Renal pelvis (tissue), 12 donors: ENCODE measurements at places on chromosomes 6 and 20. TPM values are rescaled to one million over a fixed set of nuclear protein-coding genes. Genes with fewer than 3 reads are reported as not detected.

Gene GRM1
- polyA plus RNA-seq: 0.34 TPM

Gene LY6G5C
- polyA plus RNA-seq: 4.3 TPM

Gene LY6G6D
- not detected for polyA plus RNA-seq

Gene AKAP12
- 181 TPM for polyA plus RNA-seq

Gene GCNT2
- polyA plus RNA-seq: 17.6 TPM

Gene LY6G6F
- polyA plus RNA-seq: 1.0 TPM

DNA sequence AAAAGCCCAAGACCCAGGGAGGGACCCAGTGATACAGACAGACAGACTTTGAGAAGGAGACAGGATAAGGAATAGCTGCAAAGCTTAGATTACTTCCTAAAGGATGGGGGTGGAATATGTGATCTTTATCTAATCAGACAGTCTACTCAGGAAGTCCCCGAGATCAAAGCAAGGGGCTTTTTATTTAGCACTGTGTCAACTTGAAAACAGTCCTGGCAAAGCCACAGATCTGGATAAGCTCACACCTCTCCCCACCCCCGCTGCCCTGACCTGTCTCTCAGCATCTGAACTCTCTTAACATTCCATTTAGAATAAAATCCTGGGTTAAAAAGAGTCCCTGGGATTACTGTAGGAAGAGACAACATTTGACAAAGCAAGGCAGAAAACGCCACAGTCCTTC, 101.5 kb downstream of the ISM1 start:
- no peak for DNase-seq

DNA sequence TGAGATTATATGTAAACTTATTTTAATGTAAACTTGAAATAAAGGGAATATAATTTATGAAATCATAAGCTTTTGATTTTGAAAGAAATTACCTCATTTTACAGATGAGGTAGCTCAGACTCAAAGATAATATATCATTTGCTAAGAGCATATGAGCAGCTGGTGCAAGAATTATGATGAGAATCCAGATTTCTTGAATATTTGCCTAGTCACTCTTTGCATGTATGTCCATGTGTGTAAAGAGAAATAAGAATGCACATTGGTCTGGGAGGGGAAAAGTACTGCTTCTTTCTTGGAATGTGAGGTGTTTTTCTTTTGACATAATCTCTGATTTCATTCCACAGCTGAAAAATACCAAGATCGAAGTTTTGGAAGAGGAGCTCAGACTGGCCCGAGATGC, 11.1 kb upstream of the SNRNP48 start:
- no peak for DNase-seq

DNA sequence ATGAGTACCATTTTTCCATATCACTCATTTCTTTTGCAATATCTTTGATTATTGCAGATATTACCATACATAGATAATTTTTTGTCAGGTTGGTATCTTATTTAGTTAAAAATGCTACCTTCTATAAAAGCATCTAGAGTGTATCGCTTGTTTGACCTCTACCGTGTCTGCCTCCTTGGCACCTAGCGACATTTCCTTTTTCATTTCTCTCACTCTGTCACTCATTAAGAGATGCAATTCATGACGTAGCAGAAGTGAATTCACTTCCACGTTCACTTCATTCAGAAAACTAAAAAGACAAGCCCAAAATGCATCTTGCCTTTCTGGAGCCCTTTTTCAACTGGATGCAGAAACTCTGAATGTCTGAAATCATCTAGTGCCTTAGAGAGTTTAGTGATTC, 172.9 kb downstream of the MMS22L start:
- DNase-seq: no peak

DNA sequence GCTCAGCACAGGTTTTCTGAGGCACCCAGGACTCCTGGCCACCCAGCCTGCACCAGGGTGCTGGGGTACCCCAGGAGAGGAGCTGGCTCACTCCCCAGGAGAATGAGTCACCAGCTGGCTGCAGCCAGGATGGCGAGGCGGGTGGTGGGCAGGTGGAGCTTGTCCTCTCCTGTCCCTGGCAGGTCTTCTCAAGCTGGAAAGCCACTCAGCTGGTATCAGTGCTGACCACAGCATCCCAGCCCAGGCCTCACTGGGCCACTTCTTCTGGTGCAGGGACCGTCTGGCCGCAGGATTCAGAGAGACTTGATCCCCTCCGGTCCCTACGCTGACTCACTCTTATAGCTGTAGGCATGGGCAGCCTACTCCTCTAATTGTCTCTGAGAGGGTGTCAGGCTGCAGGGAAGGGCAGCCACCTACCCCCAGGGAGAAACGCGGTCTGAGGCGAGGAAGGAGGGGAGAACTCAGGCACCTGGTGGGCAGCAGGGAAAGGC, 22.2 kb downstream of the TFEB start:
- no peak for DNase-seq

DNA sequence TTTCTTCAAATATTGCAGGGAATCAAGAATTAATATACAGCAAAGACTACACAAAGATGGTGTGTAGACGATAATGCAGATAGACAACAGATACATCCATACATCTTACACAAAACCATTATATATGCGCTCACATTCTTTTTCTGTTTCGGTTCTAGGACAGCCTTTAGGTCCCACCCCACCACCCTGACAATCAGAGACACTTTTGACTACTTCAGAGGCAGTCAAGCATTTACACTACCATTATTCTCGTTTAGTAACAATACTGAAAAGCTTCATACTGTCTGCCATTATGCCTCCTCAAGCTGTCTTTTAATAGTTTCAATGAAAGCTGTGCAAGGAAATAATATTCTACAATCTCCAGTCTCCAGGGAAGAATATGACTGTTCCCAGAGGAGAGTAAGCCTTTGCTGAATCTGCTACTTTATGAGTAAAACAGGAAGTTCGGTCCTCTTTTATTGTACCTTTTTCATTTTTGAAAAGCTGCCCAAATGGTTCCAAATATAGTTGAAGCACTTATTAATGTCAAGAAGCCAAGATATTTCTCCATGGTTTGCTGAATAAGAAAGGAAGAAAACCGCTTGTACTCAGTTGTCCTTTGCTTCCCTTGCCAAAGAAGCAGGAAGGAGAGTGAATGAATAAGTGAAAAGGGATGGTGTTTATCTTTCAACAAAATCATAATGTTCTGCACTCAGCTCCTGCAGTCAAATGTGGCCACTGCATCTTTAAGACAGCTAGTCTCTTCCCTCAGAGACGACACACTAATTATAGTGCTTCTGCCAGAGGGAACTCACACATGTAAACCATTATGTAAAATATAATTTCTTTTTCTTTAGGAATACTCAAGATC, 468.3 kb downstream of the CDC5L start:
- DNase-seq: no peak

DNA sequence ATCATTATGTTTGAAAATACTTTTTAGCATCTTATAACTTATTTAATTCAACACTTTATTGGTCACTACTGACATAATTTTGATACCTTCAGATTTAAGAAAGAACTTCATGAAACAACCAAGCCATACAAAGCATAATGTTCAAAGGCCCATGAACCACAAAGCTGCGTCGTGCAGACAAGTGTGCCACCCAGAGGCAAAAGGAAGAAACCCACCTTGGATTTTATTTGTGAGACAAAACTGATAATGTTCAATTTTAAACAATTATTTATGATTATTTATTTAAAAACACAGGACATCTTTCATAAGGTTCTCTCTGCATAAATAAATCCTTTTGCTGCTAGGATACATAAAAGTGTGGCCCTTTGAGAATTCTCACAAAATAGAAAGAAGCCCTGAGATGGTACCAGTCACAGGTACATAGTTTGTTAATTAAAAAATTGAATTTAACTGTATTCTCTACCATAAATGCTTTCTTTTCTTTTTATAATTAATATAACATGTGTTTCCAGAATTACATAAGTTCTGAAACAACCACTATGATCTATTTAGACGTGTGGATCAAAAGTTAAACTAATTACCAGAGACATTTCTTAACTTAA, 143.7 kb downstream of the RALGAPA2 start:
- DNase-seq: peak; percentile 14

DNA sequence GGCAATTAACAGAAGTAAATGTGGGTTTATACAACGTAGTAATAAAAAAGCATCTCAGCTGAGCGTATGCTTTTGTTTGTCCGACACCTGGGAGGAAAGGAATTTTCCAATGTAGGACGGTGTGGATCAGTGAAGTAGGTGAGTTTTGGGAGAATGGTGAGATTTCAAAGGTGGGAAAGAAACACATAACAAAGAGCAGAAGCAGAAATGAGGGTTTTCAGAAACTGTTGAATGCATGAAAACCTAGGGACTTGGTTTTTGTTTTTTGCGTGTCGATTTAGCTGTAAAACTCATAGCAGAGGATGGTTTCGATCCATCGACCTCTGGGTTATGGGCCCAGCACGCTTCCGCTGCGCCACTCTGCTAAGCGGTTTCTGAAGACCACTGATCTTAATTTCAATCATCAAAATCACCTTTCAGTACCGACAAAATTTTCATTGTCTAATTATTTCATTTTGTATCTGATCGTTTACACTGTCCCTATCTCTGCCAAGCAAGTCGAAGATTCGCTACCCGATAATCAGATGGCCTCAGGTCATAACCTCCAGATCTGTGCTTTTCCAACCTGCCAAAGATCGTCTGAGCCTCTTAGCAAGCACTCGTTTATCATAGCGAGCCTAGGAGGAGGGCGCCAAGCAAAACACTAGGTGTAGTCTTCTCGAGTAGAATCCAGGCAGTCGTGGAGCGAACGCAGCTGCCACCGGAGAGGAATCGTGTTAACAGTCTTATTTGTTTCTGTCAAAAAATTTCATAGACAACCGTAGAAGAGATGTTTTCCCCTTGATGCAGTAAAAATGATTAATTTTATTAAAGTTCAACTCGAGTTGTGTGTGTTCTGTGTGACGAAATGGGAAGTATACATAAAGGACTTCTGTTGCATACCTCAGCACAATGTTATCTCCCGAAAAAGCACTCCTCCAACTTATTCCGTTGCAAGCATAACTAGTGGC, 20.9 kb upstream of the POM121L2 start:
- no peak for DNase-seq

- DNase-seq: no peak
These were observed 3.4 kb downstream of the APMAP start for GRCh38 chr20:24989162-24989561.

DNA sequence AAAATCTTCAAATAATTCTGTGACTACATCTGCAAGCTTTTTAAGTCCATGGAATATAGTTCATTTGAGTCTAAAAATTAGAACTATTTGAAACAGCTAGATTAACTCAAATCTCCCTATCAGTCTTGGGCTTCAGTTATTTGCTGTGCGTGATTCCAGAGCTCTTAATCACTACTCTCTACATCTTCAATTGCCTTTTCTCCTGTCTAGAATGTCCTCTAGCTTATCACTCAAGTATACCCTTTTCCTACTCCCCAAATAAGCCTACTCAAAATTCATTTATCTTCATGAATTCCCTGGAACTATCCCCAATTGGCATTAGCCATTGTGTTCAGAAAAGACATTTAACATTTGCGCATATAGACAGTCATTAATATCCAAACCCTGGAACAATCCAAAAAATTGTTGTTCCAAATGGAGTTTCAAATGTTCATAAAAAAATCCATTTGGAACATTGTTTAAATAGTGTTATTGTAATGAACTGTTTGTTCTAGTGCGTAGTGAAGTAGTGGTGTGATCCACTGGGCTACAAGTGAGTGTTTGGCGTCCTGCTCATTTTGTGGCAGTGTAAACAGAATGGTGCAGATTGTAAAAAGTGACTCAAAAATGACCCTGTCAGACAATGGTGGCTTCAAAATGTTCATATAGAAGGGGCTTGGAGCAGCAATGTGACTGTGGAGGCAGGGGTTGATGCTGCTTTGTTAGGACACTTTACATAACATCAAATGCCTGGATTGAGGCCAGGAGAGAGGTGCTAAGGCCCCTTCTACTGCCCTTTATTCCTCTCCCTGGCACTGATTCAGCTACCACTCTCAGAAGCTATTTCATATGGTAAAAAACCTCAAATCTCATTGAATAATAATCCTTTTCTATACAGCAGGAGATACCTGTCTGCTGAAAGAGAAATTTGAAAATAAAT, 122.3 kb downstream of the KIF6 start:
- DNase-seq: no peak

GRCh38 chr6:131894493-131895424, 56.4 kb downstream of the CCN2 start:
- DNase-seq: no peak

DNA sequence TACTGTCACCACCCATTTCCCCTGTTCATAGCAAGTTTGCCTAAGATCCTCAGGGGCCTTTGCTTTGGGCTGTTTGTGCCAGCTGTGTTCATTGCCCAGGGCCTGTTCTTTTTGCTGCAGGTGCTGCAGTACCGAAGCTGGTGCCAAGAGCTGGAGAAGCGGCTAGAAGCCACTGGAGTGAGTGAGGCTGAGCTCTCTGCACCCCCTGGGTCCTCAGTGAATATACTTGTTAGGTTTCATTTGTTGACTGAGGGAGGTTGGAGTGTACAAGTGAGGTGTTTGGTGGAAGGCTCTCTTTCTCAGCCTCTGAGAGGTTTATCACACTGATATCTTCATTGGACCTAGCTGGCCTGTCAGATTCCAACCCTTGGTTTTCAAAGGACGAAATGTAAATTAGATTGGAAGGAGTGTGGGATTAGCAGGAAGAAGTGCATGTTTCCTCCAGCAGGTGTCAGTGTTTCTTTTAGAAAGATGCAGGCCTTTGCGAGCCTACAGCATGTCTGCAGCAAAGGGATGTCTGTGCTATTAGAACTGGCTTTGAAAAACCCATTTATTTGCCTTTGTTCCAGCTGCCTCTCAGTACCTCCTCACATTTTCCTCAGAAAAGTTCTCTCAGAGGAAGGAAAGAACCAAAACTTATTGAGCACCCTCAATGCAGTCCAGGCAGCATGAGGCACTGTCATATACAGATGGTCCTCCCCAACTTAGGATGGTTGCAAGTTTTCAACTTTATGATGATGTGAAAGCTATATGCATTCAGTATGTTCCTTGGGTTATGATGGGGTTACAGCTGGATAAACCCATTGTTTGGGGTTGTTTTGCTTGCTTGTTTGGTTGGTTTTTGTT, 8.3 kb downstream of the CEP250 start:
- peak; percentile 78 for DNase-seq

GRCh38 chr20:59405226-59406200, 105.1 kb downstream of the EDN3 start:
- no peak for DNase-seq

DNA sequence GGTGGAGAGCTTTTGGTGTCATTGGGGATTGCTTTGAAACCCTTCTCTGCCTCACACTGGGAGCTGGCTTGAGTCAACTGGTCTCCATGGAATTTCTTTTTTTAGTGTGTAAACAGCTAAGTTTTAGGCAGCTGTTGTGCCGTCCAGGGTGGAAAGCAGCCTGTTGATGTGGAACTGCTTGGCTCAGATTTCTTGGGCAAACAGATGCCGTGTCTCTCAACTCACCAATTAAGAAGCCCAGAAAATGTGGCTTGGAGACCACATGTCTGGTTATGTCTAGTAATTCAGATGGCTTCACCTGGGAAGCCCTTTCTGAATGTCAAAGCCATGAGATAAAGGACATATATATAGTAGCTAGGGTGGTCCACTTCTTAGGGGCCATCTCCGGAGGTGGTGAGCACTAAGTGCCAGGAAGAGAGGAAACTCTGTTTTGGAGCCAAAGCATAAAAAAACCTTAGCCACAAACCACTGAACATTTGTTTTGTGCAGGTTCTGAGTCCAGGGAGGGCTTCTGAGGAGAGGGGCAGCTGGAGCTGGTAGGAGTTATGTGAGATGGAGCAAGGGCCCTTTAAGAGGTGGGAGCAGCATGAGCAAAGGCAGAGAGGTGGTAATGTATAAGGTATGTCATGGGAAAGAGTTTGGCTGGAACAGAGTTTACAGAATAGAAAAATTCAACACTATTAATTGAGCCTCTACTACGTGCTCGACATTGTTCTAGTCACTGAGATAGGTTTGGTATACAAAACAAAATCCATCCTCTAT, 31.2 kb downstream of the SRSF3 start:
- DNase-seq: peak; percentile 79
